ENCODE measurements at places on chromosomes 3 and 15.

GRCh38 chr15:63294359-63294758 is 17.0 kb downstream of the APH1B start:
- DNase-seq, result no peak

GRCh38 chr3:107578091-107578490 is 55.3 kb downstream of the BBX start:
- DNase-seq, result no peak

DNA sequence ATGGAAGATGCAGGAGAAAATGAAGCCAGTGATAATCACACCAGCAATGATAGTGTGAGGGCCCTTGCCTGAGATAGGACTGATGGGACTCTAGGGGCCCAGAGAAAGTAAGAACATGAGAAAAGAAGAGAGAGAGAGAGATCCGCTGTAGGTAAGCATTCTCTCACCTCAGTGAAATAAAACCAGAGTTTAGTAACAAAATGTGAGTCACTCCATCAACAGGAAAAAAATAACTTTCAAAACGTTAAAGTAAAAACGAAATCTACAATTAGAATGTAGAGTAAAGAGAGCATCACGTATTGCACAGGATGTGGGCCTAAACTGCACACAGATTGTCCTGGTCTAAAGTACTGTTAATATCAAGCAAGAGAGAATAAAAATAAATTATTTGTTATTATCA is 6.8 kb upstream of the PRSS50 start:
- no peak for DNase-seq

DNA sequence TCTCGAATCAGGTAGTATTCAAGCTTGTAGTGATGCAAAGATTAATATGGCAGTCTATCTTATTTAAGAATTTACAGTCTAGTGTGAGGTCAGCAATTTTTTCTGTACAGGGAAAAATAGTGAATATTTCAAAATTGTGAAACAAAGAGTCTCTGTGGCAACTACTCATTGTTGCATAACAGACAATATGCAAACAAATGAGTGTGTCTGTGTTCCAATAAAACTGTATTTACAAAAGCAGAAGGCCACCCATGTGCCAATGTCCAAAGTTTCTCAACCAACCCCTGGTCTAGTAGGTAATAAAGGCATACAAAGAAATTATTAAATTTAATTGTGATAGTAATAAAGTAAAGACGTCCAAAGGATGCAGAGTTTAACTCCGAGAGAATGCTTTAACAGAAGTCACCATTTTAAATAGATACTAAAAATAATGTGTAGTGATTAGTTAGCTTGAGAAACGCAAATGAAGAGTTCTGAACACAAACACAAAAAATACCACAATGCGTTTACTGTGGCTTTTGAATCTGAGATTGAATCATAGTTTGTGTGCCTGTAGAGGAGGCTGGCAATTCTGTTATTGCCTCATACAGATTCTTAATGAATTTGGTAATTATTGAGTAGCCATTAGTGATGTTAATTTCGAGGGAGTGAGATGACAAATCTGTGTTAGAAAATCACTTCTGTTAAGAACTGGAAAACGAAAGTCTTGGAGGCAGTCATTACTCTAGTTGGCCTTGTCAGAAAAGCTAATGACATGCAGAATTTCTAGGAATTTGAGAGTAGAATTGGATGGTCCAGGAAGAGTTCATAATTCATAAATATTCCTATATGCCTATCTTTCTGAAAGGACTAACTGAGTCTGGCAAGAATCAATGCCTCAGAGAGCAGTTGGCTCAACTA is 48.7 kb downstream of the CADM2 start:
- DNase-seq, result no peak

DNA sequence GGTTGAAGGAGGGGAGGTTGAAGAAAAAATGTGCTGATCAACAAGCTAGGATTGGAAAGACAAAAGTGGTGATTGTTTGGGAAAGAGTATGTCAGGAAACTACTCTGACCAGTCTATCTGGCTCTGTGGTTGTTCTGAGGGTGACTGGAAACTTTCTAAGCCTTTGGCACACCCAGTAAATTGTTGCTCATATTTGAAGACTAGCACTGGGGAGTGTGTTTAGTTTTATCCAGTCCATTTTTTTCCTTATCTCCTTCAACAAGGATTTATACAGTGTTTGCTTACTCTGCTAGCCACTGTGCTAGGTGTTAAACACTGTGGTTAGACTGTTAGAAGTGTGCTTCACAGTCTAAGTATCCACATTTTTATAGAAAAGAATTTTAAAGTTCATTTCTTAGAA is 28.8 kb downstream of the PPM1L start:
- no peak for DNase-seq

Data from activated CD4-positive, CD25-positive, alpha-beta regulatory T cell treated with anti-CD3 and anti-CD28 coated beads, Interleukin-2, amount 50 U/mL, for 72 hours (primary cell).